ENCODE measurements at places on chromosomes 1 and 21.
A peak's percentile ranks its signal among the peaks of the same experiment; 100 is the strongest.

DNA sequence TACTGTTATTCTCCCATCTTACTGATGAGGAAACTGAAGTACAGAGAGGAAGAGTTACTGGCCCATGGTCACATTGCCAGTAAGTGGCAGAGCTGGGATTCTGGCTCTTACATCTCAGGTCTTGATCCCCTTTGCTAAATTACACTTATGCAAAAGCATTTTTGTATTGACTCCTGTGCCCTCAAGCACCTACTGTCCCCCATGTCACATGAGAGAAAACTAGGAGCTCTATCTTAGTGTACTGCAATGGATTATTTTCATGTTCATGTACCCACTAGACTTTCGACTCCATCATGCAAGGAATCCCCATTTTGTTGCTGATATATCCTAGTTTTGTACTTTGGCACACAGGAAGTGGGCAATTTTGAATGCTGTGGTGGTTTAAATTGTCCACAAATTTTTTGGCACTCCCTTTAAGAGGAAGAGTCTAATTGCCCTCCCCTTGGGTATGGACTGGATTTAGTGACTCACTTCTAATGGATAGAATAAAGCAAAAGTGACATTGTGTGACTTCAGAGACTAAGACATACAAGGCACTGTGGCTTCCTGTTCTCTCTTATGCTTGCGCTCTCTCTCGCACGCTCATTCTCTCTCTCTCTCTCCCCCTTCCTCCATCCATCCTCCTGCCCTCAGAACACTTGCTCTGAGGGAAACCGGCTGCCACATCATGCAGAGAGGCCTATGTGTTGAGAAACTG is 43.5 kb upstream of the JAK1 start:
- H3K4me1 ChIP-seq, result peaks cover 22% of the 10 kb centered on the region
- H3K4me3 ChIP-seq, result no peak overlapping the region
- no peak for DNase-seq

- no peaks in the 10 kb centered on the region for H3K36me3 ChIP-seq
- DNase-seq, result no peak
- H3K27ac ChIP-seq, result no peak overlapping the region
- H3K27me3 ChIP-seq, result no peaks in the 10 kb centered on the region
- no peaks in the 10 kb centered on the region for H3K4me1 ChIP-seq
Measured at GRCh38 chr1:23722652-23723051, 20.6 kb upstream of the ELOA start.

GRCh38 chr1:153688276-153688675 is 9.8 kb downstream of the NPR1 start:
- no peaks in the 10 kb centered on the region for H3K36me3 ChIP-seq
- no peaks in the 10 kb centered on the region for H3K27me3 ChIP-seq

DNA sequence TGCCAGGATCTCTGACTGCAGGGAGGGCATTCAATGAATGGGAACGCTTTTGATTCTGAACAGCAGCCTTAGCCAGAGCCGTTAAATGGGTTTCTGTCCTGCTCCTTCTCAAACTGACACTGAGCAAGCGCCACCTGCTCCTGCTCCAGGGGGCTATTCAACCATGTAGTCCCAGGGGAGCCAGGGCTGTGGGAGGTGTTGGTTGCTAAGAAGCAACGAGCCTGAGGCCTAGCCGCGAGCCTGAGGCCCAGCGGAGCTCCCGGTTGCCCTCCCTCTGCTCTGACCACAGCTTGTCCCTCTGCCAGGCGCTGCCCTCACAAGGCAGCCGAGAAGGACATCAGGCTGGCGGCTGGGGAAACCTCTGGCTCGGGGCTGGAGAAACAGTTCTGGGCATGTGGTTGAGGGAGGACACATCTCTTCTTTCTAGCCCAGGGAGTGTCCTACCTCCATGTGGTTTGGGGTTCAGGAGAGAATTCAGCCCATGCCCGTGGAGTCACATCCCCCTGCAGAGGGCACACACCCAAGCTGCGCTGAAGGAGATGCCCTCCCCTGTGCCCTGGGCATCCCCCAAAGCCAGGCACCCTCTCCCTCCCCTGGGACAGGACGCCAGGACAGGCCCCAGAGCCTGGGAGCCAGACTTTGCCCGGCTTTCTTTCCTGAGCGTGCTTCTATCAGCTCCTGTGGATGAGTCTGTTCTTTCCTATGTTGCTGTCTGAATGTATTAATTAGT is 18.0 kb downstream of the PCP4 start:
- H3K36me3 ChIP-seq, result no peaks in the 10 kb centered on the region
- DNase-seq, result no peak
- H3K27me3 ChIP-seq, result no peaks in the 10 kb centered on the region
- no peak overlapping the region for H3K27ac ChIP-seq

DNA sequence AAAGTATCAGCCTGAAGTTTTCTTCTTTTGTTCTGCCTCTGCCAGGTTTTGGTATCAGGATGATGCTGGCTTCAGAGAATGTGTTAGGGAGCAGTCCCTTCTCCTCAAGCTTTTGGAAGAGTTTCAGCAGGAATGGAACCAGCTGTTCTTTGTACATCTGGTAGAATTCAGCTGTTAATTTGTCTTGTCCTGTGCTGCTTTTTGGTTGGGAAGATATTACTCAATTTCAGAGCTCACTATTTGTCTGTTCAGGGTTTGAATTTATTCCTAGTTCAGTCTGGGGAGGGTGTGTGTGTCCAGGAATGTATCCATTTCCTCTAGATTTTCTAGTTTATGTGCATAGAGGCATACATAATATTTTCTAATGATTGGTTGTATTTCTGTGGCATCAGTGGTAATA is 12.8 kb downstream of the ZNF678 start:
- no peak overlapping the region for H3K4me3 ChIP-seq
- no peak overlapping the region for H3K27ac ChIP-seq
- no peaks in the 10 kb centered on the region for H3K27me3 ChIP-seq
- DNase-seq, result no peak

- no peak overlapping the region for H3K27ac ChIP-seq
- H3K4me3 ChIP-seq, result no peak overlapping the region
- no peak for DNase-seq
- H3K36me3 ChIP-seq, result no peaks in the 10 kb centered on the region
- H3K4me1 ChIP-seq, result no peaks in the 10 kb centered on the region
Measured at GRCh38 chr1:182823220-182823619, 15.9 kb upstream of the DHX9 start.

DNA sequence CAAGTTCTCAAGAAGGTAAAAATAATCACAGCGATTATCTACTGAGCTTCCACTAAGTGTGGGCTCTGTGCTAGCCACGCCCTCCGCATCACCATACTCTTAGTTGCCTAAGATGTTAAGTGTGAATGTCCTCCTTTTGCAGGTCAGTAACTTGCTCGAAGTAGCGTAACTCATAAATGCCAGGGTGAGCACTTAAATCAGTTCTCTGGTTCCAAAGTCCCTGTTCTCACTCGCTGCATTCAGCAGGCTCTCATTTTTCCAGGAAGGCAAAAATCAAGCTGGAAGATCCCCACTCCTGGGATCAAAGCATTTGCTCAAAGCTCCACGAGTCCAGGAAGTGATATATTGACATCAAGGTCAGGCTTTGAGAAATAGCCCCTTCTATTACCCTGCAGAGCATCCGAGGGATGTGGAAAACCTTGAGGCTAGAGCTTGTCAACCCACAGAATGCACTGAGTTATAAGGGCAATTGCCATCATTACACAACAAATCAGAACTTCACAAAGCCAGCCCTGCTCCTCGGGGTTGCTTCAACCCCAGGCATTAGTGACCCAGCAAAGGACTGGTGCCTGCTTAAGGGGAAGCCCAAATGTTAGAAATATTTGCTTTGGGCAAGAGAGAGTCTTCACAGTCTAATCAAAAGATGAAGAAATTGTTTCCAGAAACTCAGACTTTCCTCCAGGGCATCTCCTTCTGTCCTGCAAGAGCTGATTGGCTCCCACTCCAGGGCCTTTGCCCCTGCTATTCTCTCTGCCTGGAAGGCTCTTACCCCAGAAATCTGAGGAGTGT is 19.5 kb downstream of the SLC30A1 start:
- no peaks in the 10 kb centered on the region for H3K4me1 ChIP-seq
- H3K27ac ChIP-seq, result no peak overlapping the region
- DNase-seq, result no peak
- H3K36me3 ChIP-seq, result no peaks in the 10 kb centered on the region

DNA sequence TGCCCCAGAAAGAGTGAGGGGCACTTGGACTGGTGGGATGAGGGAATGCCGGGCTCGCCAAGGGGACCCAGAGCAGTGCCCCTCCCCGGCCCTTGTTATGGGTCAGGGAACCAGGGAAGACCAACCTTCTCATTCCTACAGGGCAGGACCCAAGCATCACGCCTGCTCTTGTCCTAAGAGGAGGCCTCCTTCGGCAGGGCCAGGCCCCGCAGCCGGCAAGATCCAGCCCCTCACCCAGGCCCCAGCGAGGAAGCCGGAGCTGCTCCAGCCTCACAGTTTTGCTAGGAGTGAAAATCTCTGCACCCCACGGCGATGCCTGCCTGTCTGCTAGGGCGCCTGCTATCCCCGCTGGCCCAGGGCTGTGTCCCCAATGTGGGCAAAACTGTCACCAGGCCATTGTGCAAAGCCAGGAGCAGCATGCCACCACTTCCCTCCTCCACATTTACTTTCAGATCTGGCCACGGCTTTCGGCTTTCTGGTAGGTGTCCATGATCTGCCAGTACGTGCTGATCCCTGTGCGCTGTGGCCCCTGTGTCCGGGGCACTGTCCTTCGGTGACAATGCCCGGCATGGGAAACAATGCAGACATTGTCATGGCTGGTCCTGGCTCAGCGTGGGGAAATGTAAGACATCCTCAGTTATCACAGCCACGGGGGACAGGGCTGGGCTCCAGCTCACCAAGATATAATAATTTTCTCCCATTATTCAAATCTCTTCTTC is 9.6 kb downstream of the ACTRT2 start:
- no peak overlapping the region for H3K27ac ChIP-seq
- H3K36me3 ChIP-seq, result no peaks in the 10 kb centered on the region
- no peaks in the 10 kb centered on the region for H3K27me3 ChIP-seq
- no peak overlapping the region for H3K4me3 ChIP-seq
- peak; percentile 40 for DNase-seq

DNA sequence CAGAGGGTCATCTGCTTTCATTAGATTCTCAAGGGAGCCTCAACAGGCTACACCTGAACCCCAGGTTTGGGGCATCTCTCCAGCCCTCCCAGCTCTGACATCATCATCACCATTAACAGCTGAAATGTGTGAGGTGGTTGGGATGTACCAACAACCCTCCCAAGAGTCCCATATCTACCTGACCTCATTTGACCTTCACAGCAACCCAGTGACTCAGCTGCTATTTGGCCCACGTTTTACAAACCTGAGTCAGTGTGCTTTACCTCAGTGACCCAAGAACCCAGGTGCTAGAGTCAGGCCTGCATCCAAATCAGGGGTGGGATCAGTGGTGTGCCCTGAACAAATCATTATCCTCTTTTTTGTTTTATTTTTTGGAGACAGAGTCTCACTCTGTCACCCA is 53.3 kb upstream of the TINAGL1 start:
- H3K4me1 ChIP-seq, result no peaks in the 10 kb centered on the region
- peaks cover 3% of the 10 kb centered on the region for H3K27me3 ChIP-seq
- no peak for DNase-seq
- no peak overlapping the region for H3K4me3 ChIP-seq
- H3K27ac ChIP-seq, result no peak overlapping the region

DNA sequence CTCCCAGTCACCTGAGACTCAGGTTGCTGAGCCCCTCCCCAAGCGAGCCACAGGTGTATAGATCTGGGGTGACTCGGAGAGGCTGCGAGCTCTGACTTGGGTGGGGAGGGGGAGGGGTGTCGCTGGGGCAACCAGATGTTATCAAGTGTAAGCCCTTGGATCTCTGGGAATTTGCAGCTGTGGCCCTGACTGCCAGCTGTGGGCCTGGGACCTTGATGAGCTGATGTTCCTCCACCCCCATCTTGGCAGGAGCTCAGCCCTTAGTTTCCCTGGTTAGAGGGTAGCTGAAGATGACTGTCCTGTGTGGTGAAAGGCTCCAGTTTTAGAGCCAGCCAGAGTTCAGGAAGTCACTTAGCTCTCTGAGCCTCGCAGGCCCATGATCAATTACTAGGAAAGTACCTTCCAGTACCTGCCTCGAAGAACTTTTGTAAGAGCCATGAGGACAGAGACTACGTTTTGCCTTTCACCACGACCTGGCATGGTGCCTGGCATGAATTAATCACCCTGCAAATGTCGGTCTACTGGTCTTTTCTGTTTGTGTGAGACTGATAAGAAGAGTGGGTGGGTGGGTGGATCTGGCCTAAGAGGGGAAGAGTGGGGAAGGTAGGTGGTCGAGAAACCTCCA is 55.8 kb downstream of the YARS1 start:
- H3K27ac ChIP-seq, result peak overlapping the region; percentile 12
- no peaks in the 10 kb centered on the region for H3K36me3 ChIP-seq
- peaks cover 30% of the 10 kb centered on the region for H3K4me1 ChIP-seq
- no peak for DNase-seq
- no peak overlapping the region for H3K4me3 ChIP-seq

DNA sequence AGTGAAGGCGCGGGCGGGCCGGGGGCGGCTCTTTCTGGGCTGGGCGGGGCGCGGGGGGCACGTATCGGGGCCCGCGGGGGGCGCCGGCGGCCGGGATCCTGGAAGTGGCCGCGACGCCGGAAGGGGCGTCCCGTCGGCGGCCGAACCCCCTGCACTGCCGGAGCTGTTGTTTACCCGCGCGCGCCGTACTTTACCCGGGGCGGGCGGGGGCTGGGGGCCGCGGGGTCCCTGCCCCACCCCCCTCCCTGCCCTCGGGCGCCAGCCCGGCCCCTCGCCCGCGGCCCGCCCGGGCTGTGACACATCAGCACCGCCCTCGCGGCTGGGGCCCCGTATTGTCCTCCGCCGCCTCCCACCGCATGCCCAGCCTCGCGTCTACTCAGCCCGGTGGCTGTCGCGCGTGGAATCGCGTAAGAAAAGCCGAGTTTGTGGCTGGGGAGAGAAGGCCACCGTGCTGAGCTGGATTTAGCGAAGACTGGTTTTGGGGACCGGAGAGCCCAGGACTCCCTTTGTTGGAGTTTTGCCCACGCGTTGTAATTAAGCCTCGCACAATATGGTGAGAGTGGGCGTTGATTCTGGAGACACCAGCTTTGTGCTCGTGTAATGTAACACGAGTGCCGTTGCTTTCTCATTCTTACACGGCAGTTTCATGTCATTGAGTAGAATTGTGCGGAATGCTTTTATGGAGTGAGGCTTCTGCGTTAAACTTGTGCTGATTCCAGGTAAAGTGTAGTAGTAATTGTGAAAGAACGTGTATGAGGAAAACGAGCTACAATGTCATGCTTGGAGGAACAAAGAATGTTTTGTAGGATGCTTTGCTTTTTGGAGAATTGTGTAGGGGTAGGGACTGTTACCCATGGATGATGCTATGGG is 559 bp downstream of the BACH1 start:
- no peaks in the 10 kb centered on the region for H3K27me3 ChIP-seq
- H3K36me3 ChIP-seq, result no peaks in the 10 kb centered on the region
- H3K4me1 ChIP-seq, result peaks cover 55% of the 10 kb centered on the region
